ENCODE measurements at places on chromosomes 3 and 15.

DNA sequence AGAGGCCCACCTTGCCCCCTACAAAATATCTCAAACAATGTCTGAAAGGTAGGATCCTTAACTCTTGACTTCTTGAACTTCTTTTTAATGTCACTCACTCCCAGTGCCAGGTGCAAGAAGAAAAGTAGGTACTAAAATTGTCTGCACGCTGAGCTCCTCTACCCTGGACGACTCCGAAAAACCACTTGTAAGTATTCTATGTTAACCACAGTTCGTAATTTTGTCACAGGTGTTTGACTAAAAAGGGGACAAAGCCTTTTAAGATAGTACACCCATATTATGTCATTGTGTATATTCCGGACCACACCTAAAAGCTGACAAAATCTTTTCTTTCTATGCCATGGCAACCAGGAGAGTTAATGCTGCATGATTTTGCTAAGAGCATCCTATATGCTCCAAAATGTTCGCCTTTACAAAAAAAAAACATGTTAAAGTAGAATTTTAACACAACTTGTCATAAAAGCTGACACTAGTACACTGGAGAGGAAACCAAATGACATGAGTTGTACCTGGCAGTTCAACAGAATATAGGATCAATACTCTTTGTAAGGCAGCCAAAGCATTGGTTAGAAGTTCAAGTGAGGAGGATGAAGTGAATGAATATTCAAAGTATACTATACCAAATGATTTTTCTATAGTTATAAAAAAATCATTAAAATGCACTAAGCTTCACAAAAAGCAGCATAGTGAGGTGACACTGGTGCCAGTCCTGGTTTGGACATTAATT, 210.5 kb downstream of the FOXP1 start:
- DNase-seq: no peak

DNA sequence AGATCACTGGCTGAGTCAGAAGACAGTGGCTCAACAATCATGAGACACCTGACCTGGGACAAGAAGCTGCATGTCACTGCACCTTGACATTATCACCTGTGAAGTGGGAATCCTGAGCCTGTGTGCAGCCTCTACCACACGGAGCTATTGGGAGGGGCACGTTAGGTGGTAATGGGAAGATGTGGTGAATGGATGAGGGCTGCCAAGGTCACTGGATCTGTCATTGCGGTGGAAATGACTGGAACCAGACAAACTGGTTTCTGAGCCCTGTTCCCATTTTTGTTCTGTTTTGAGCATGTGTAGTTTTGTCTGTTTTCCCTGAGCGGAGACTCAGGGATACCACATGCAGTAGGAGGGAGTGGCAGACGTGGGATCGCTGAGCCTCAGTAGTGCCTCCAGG, 235.5 kb downstream of the OPA1 start:
- DNase-seq: no peak

GRCh38 chr3:136982520-136983138, 24.8 kb downstream of the IL20RB start:
- no peak for DNase-seq

DNA sequence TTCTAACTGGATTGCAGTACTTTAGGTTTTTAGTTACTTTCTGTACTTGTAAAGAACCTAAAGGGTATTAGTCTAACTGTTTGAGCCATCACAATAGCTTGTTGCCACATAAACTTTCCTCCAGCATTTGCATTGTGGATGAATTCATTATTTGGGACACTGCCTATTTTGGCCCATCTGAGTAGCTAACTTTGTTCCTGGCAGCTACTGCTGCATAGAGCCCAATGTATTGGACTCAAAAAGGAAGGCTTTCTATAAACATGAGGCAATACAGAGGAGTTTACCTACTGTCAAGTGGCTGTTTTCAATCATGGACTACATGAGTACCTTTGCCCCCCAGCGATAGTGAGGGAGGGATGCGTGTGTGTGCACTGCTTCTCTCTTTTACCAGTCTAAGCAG, 1.9 kb downstream of the ROBO2 start:
- no peak for DNase-seq

GRCh38 chr3:53715815-53716483, 130.3 kb downstream of the CHDH start:
- no peak for DNase-seq

DNA sequence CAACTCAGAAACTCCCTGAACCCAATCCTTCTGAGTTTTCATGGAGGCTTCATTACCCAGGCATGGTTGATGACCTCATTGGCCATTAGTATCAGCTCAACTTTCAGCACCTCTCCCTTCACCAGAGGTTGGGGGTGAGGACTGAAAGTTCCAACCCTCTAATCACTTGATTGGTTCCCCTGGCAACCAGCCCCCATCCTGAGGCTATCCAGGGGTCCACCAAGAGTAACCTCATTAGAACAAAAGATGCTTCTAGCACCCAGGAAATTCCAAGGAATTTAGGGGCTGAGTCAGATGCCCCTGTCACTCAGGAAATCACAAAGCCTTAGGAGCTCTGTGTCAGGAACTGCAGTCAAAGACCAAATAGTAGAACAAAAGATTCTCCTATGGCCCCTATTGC, 43.8 kb downstream of the ADAMTSL3 start:
- no peak for DNase-seq

GRCh38 chr3:167876620-167877281, 141.2 kb downstream of the SERPINI1 start:
- DNase-seq: no peak

GRCh38 chr3:20264900-20265567, 79.0 kb upstream of the SGO1 start:
- DNase-seq: no peak

- no peak for DNase-seq
Measured at GRCh38 chr3:141337523-141337854, 30.8 kb upstream of the ZBTB38 start.

GRCh38 chr3:158313338-158313927, 203.5 kb downstream of the RSRC1 start:
- DNase-seq: no peak

- DNase-seq: no peak
Measured at GRCh38 chr3:43817825-43818224, 127.1 kb downstream of the ABHD5 start.

DNA sequence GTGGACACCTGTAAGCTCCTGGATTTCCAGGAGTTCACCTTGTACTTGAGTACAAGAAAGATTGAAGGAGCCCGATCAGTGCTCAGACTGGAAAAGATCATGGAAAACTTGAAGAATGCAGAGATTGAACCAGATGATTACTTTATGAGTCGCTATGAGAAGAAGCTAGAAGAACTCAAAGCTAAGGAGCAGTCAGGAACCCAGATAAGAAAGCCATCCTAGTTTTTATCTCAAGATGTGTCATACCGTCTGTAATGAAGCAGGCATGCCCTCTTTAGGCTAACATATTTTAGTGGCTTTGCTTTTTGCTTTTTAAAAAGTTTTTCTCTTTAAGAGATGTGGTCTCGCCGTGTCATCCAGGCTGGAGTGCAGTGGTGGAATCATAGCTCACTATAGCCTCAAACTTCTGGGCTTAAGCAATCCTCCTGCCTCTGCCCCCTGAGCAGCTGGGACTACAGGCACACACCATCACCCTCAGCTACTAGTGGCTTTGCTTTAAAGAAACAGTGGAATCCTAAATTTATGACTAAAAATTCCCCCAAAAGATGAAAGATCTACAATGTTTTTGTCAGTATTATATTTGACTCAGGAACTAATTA, 28.1 kb downstream of the EXOG start:
- no peak for DNase-seq

DNA sequence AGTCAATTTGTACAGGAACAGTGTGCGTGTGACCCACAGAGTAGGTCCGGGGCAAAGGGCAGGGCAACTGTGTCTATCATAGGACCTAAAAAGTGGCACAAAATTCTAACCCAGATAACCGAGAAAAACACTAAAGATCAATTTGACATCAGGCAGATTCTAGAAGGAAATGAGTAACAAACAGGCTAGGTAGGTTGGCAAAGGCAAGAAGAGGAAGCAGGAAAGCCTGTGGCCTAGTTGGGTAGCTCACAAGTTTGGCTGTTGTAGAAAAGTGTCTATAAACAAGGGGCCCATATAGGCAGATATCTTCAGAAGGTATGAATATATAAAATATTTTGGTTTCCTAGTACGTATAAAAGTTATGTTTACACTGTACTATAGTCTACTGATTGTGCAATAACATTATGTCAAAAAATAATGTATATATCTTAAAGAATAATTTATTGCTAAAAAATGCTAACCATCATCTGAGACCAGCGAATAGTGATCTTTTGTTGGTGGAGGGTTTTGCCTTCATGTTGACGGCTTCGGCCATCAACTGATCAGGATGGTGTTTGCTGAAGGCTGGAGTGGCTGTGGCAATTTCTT, 13.3 kb upstream of the OR5K1 start:
- DNase-seq: no peak

DNA sequence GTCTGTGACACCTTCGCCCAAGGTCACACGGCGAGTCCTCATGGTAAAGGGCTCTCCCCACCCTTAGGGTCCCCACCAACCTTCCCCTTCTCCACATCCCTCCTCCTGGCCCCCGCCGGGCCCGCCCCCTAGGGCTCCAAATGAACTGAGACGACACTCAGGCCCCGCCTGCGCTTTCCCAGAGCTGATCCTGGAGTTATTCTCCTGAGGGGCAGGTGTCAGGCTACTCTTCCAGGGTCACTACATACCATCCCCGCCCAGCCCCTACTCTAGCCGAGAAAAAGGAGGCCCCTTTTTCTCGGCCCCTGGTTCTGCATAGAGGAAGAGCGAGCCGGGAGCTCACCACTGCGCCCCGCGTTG, 292 bp downstream of the USP4 start:
- no peak for DNase-seq

- no peak for DNase-seq
Measured at GRCh38 chr15:37253877-37254276, 153.5 kb upstream of the MEIS2 start.

- no peak for DNase-seq
Measured at GRCh38 chr3:187951452-187952190, 202.3 kb upstream of the LPP start.

DNA sequence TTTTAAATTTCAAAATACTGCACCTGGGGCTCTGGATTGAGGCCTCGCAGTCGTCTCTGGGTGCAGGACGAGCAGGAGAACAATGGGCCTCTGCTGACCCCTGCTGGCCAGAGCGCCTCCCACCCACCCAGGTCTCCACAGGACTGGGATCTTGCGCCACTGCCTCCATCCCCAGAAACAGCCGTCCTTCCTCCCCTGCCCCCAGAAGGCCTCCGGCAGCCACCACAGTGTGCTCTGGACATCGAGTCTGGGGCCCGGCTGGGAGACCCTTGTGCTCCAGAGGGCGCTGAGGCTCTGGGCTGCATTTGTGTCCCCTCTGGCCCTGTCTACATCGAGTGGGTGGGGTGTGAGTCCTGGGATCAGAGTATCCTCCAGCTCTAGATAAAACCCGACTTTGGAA, 6.7 kb upstream of the ACSBG1 start:
- peak; percentile 78 for DNase-seq

- no peak for DNase-seq
Measured at GRCh38 chr3:172106037-172106954, 66.9 kb downstream of the FNDC3B start.

GRCh38 chr3:105904251-105904650, 35.4 kb upstream of the CBLB start:
- no peak for DNase-seq

GRCh38 chr3:54985856-54986255, 58.0 kb upstream of the LRTM1 start:
- DNase-seq: no peak

DNA sequence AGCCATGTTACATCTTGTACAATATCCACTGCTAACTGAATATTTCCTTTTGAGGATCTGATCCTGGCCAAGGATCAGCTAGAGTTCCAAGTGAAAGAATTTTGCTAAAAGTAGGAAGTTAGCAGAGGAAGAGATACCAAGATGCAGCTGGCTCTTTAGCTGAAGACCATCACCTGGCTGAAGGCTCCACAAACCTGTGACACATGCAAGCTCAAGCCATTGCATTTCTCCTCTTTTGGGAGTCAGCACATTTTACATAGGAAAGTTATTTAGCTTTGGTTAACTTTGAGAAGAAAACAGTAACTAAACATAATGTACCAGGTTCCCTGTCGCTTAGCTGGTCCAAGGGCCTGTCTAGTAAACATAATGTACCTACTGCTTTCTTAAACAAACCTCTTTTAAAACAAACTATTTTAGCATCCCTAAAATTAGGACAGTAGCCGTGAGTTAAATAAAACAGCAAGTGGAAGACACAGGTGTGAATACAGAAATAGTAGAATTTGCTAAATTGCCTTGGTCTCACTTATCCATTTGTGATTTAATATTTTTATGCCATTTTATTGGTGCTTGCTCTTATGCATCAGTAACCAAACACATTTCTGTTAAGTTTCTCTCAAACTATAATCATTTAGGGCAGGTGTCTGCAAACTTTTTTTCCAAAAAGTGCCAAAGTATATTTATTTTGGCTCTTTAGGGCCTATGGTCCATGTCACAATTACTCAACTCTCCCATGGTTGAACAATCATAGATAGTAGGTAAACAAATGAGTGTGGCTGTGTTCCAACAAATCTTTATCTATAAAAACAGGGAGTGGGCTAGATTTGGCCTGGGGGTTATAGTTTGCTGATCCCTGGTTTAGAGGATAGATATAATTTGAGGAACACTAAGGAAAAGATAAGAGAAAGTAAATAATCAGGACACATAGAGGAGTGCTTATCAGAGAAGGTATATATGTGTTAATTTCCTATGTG, 11.2 kb downstream of the GCSAM start:
- DNase-seq: no peak

DNA sequence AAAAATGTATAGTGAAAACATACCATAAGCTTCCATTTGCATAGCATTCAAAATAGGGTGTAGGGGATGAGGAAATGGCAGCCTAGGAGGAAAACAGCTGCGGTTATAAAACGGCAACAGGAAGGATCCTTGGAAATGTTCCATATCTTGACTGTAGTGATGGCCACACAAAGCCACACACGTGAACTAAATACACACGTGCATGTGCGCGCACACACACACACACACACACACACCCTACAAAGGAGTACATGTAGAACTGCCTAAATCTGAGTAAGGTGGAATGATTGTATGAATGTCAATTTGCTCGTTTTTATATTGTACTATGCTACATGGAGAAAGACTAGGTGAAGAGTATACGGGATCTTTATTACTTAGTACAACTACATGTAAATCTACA, 3.9 kb upstream of the IREB2 start:
- DNase-seq: no peak

DNA sequence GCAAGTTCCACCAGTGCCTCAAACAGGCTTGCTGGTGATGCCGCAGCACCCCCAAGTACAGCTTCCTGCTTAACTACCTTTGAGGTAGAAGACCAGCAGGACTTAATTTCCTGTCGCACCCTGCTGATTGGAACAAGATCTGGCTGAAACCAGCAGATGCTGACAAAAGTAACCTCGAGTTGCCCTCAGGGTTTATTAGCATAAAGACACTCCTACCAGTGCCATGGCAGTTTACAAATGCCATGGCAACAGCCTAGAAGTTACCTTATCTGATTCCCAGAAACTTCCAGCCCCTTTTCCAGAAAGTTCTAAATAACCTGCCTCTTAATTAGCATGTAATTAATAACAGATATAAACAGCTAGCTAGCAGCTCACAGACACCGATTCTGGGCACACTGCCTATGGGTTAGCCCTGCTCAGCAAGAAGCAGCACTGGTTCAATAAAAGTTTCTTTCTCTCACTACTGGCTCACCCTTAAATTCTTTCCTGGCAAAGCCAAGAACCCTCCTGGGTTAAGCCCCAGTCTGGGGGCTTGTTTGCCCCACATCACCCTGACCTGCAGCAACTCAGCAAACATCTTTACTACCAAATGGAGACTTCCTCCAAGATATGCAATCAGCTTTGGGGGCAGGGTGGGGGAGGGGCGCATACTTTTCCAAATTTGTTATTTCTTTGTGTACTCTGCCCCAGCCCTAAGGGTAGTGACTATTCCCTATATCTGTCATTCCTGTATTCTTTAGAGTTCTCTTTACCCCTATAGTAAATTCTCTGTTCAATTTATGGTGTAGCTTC, 54.2 kb downstream of the MAP4 start:
- no peak for DNase-seq
